ENCODE measurements at places on chromosomes 1 and 21.

DNA sequence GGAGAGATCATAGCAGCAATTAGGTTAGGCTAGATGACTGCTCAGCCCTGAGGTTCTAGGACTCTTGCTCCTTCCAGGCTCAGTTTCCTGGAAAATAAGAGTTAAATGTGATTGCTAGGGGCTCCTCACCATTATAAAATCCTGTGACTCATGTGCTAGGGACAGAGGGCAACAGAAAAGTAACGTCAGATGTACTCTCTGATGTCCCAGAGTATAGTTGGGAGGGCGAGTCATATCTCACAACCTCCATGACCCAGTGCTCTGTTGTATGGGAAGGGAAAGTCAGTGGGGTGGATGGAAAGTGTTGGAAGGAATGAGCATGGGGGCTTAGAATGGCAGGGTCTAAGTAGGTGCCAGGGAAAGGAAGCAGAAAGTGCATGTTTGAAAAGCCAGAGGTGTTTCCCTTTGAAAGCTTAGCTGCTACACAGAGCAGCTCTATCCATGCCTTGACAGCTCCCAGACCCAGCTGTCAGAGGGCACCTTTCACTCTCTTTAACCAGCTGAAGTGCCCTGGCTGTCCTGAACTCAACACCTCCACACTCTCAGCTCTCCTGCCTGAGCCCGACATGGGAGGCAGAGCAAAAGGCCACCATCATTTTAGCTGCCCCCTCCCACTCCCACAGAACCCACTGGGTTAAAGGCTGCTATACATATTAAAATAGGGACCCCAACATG is 11.6 kb downstream of the GJA5 start:
- no peak for DNase-seq

DNA sequence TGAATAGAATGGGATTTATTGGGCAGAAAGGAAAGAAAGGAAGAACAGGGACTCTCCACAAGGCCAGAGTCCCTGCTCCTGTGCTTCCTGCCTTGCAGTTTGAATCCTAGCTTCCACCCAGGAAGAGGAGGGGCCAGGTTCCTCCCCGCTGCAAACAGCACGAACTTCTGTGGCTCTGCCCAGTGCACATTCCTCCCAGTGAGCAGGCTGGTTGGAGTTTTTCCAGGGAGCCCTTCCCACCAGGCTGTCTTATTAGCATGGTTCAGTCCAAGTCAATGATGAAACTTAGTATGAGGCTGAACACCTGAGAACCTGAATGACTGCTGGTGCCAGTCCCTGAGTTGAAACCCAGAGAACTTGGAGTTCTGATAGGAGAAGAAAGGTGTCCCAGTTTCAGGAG is 247.2 kb downstream of the DUSP10 start:
- no peak for DNase-seq

DNA sequence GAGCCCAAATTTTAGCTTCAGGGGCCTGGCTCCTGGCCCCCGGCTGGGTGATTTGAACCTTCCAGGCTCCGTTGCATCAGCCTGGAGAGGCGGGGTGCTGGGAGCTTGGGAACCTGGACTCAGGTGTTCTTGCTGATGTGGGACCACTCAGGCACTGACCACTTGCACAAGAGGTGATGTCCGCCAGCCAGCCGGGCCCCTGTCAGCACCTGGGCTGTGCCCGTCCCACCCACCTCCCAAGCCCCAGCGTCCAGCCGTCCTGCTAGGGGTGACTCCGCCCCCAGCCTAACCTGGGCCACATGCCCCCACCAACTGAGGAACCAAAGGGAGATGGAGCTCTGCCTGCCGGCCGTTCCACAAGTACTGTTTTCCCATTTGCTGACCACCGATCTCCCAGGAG is 47.4 kb upstream of the ARHGEF16 start:
- no peak for DNase-seq

- no peak for DNase-seq
Measured at GRCh38 chr1:198326232-198326631, 169.4 kb downstream of the NEK7 start.

DNA sequence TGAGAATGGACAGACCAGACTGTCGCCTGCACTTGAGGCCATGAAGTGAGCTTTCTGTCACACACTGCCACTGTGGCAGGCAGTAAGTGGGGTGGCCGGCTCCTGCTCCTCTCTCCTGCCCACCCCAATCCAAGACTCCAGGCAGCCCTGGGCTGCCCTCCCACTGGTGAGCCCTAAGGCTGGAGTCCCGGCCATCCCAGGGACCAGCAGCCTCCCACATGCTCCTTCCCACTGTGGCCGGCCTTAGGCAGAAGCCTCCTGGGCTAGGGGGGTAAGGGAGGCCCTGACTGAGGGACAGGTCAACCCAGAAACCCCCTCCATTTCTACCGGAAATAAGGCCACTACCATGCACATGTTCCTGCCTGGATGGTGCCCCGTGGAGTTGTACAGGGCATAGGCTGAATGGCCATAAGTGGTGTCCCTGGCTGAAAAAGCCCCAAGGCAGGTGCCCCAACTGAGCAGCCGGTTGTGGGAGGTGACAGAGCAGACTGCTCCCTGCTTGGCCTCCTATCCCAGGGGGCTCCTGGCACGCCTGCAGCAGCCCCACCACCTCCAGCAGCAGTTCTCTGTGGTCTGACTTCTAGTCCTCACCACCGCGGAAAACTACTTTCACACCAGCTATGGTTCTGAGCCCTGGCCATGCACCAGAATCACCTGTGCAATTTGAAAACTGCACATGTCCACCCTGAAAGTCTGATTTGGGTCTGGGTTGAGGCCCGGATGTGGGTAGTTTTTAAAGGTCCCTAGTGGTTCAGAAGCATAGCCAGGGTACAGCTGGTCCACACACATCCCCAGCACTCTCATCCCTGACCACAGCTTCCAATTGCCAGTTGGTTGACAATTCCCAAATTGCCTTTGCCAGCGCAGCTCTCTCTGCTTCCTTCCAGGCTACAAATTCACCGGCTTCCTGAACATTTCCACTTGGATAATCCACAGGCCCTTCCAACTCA is 1.6 kb upstream of the ARTN start:
- DNase-seq = no peak

GRCh38 chr1:210681158-210681557 is 352.5 kb downstream of the HHAT start:
- no peak for DNase-seq

DNA sequence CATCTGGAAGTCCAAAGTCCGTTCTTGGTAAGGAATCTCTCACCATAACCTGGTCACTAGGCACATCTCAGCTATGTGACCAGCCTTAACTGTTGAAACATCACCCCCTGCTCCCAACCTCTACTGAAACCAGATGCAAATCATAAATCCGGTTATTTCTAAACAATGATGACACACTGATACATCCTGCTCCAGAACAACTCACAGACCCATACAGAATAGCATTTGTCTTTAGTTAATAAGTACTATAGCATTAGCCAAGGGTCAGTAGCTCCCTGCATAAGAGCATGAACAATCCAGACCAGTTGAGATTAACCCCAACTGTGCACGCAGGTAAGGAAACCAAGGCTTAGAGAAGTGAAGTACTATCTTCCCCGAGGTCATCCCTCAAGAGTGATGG is 38.0 kb upstream of the KCTD3 start:
- DNase-seq = no peak

DNA sequence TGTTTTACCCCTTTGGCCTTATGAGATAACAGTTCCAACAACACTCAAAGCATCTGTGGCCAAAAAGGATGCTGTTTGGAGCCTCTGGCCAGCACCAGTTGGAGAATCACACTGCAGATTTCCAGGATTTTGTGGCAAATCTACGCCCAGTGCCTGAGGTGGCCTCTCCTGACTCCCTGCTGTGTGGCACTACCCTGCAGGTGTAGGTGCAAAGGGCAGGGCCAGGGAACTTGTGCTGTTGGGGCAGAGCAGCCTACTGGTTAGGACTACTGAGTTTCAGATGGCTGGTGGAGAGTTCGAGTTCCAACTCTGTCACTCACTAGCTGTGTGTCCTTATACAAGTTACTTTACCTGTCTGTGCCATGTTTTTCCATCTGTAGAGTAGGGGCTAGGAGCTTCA is 170.5 kb downstream of the PTPRU start:
- DNase-seq = no peak

DNA sequence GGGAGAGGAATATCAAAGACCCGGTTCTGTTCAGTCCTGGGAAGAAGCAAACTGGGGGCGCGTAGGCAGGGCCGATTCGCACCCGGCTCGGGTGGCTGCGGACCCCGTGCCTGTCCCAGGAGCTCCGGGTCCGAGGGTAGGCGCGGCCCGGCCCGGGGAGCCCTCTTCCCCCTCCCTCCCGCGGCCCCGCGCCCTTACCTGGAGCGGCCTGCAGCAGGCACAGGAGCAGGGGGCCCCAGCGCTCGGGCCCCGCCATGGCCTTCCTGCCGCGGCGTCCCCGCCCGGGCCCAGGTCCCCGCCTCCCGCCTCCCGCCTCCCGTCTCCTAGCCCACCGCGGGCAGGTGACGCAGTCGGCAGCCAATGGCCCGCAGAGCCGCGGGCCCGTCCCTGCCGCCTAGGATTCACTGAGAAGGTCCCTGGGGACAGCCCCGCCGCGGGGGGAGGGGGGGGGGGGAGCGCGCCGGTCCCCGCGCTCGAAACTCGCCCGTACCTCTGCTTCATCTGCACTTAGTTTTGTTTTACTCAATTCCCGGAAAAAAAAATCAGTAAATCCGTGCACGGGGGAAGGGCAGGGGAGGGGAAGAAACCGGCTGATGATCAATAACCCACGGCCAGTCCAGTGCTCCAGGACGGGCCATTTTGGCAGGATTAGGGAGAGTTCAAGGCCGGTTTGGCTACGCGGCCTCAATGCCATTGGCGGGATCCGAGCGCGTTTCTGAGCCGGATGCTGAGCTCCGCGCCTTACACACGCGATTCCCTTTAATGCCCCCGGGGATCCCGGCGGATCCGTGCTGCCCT is at the start of gene IFNLR1:
Gene IFNLR1 (minus strand): TSS at position 297 of the 798 bp plus-strand sequence. CDS start 41 bp downstream, at position 256.
- peak; percentile 65 for DNase-seq

DNA sequence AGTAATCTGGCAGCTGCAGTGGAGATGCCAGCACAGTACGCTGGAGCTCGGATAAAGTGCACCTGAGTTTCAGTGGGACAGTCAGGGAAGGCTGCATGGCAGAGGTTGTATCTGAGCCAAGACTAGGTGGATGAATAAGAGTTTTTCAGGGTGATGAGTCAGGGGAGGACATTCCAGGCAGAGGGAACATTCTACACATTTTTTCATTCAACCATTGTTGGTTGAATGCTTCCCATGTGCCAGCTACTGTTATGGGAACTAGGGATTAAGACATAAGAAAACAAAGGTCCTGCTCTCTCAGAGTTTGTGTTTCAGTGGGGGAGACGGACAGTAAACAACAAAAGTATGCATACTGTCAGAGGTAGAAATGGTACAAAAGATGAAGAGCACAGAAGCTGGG is 5.2 kb downstream of the LEPR start:
- no peak for DNase-seq
